ENCODE measurements at places on chromosomes 11 and 22. TPM values are rescaled to one million over a fixed set of nuclear protein-coding genes. Genes with fewer than 3 reads are reported as not detected.

Gene ESAM
- total RNA-seq = 0.92 TPM

Gene MMP13
- not detected for total RNA-seq

Gene UPK2
- 0.24 TPM for total RNA-seq

Gene FAM83F
- 19.6 TPM for total RNA-seq

DNA sequence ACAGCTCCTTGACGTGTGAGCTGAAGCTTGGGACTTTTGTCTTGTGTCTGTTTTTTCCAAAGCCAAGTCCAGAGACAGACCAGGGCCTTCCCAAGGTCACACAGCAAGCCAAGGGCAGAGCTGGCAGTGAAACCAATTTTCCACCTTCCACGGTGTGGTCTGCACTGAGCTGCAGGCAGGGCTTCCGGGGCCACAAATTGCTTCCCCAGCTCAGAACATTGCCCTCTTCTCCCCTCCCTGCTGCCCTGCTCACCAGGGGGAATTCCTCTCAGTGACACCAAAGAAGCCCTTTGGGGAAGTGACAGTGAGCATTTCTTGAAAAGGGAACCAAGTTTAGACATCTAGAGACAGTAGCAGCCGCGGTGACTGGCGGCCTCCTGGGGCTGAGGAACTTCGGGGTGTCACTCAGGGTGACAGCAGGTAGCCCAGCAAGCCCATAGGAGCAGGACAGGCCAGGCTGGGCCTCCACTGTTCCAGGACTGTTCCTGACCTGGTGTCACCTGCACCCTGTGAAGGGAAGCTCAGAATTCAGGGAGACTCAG lies 9.2 kb downstream of the FXYD2 start:
- no peak for DNase-seq
- no peaks in the 10 kb centered on the region for H3K27me3 ChIP-seq
- no peak overlapping the region for H3K4me3 ChIP-seq

DNA sequence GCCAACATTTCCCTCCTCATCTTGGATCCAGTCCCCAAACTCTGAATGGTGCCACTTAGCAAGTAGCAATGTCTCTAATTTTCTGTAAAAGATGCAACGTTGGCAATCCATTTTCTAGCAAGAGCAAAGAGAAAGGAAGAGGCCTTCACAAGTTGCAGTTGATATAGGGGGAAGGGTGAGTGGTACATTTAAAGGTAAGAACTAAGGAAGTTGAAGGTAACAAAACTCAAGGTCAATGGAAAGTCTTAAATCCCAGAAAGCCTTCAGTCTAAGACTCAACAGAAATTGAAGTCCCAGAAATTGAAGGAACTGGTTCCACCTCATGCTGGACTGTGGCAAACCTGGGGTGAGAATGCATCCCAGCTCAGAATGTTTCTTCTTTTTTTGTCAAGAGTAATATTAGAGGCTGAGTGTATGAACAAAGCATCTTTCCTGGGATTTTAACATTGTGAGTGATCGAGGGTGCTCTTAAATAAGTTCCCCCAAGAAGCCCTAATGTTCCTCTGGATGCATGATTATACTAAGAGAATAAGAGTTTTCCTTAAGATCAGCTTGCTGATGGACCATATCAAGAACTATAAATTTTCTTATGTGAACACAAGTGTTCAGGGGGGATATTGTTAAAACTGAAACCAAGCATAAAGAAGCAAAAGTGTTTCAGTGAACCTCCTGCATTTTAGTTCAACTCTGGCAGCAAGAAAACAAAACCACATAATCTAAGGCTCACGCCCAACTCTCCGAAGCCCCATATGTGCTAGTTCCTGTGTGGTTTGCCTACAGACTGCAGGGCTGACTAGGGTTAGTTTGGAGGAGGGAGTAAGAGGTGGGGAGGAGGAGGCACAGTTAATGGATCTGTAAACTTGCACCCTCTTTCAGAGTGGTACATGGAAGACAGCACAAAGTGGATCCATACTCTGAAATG lies at the start of gene GRAP2:
Gene GRAP2, plus strand, starts transcription at position 779 of the 922 bp plus-strand sequence. CDS start 46,023 bp downstream, outside the sequence.
- H3K27ac ChIP-seq = no peak within 1 kb of the TSS
- no peak for DNase-seq
- H3K36me3 ChIP-seq = no peaks in the 10 kb centered on the region
- H3K4me1 ChIP-seq = no peaks in the 10 kb centered on the region
- H3K27me3 ChIP-seq = no peaks in the 10 kb centered on the region
- no peak within 1 kb of the TSS for H3K4me3 ChIP-seq

DNA sequence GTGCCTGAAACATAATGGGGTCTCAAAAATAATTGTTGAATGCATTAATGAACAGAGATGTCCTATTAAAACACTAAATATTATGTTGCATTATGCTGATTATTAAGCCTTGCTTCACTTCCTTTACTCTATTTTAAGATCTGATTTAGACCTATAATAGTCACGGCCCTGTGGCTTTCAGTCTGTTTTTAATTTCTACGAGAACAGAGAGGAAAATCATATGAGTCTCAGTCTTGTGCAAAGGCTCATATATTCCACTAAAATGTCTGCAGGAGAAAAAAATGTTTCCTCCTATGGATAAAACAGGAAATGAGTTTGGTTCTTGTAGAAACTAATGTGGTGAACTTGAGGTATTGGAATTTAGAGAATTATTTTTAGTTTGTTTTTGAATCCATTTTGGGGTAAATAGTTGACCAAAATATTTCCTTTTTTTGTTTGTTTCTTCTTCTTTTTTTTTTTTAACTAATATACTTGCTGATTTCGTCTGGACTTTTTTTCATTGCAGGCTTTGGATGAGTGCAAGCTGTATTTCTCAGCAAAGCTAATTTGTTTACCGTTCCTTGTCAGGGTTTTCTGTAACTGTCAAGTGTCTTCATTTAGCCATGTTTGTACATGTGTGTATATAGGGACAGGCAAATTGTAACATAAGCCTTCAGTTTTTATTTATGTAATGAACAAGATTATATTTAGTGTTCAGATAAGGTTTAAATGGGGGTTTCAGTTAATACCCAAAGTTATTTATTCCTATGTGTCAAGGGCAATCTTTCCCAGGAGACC lies 139.1 kb upstream of the DDI1 start:
- no peak for DNase-seq
- H3K4me1 ChIP-seq = no peaks in the 10 kb centered on the region
- H3K27me3 ChIP-seq = no peaks in the 10 kb centered on the region
- H3K27ac ChIP-seq = no peak overlapping the region
- peaks cover 3% of the 10 kb centered on the region for H3K36me3 ChIP-seq

DNA sequence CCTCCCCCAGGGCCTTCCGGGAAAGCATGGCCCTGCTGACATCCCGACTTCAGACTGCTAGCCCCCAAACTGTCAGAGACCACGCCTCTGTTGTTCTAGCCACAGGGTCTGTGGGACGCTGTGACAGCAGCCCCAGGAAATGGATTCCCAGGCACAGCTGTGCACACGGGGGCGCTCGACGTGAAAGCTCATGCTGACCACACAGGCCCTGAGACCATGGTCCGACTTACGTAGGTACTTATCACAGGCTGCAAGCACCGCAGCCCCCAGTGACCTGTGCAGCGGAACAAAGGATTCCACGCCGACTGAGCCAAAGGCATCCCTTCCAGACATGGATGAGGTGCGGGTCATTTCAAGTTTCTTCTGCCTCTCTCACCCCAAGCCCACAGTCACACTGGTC lies 150.6 kb downstream of the CTTN start:
- no peaks in the 10 kb centered on the region for H3K36me3 ChIP-seq
- H3K27me3 ChIP-seq = no peaks in the 10 kb centered on the region
- no peak overlapping the region for H3K27ac ChIP-seq
- H3K4me3 ChIP-seq = no peak overlapping the region
- peaks cover 15% of the 10 kb centered on the region for H3K4me1 ChIP-seq

DNA sequence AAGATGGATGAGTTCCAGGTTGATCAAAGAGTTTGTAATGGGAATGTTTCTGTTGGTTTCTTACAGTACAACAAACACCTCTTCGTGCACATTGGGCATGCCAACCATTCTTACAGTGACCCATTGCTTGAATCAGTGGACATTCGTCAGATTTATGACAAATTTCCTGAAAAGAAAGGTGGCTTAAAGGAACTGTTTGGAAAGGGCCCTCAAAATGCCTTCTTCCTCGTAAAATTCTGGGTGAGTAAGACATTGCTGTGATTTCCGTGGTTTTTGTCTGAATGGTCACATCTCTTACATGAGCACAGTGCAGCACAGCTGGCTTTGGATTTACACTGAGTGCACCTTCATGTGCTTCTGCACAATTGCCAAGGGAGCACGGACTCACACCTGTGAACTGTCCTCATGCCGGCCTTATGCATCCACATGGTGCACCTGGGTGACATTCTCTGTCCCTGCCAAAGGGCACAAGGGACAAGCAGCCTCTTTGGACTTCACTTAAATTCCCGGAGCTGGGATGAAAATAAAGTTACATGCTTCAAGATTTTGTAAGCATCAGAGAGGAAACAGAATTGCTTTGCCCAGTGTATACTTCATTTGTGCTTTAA lies 107.1 kb upstream of the RASSF10 start:
- H3K4me1 ChIP-seq = peaks cover 5% of the 10 kb centered on the region
- H3K27ac ChIP-seq = no peak overlapping the region
- H3K27me3 ChIP-seq = no peaks in the 10 kb centered on the region
